Activated CD8-positive, alpha-beta memory T cell treated with anti-CD3 and anti-CD28 coated beads, Interleukin-2, amount 50 U/mL, for 4 hours (primary cell): ENCODE measurements at places on chromosomes 3 and 15.

DNA sequence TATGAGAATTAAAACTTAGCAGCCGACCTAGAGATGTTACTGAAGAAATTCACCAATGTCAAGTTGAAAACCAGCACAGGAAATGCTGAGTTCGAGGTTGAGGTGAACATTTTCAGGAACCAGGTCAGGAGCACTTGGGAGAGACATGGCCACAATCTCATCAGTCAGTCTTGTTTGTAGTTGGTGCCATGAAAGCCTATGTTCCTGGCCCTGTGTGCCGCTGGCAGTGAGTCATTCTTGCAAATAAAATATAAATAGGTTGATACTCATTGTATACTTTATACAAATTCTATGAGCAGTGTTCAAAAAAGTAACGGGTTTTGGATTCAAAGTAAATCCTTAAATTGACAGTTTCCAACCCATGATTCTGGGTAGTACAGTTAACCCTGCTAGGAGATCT is 1.5 kb upstream of the FSIP1 start:
- no peak for DNase-seq

DNA sequence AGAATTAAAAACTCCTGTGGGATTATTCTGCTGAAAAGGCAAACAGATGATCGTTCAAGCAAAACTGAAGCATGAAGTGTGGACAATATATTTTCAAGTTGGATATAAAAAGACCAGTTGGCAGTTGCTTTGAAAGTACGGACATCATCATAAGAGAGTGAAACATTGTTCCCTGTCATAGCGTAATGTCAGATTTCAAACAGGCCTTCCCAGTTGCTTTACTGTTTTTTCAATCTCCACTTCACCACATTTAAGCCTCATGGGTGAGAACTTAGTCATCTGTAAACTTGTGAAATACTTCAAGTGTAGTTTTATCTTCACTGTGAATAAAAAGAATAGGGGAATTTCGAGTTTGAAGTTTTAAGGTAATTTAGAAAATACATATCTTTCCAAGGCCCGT is 435.1 kb upstream of the CNTN3 start:
- DNase-seq: no peak

DNA sequence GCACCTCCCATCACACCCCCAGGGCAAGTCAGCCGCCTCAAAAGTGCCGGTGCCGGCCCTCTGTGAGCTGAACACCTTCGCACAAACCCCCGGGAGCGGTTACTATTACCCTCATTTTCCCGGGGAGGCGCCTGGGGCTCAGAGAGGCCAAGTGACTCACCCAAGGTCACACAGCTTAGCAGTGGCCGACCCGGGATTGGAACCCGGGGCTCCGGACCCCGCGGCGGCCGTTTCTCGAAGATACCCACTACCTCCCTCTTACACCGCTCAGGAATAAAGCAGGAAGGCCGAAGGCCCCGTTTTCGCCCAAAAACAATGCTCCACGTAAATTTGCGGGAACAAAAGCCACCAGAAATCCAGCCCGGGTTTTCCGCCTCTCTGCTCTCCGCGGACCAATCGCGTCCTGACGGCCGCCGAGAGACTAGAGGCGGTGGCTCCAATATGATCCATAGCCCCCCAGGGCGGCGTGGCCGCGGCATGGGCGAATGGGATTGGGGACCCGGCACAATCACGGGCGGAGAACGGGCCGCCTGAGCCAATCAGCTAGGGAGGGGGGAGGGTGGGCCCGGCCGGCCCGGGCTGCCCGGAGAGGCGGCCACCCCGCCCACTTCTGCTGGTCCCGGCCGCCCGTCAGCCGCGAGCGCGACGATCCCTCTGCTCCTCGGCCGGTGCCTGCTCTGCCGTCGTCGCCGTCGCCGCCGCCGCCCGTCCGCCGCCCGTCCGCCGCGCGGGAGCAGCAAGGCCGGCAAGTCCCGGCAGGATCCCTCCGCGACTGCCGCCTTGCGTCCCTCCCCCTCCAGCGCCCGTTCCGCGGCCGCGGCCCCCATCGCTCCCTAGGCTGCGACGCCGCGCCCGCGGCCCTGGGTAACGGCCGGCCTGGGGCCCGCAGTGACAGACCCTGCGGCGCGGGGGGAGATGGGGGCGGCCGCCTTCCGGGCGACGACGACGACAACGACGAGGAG is 177.0 kb downstream of the OR4M2 start:
- no peak for DNase-seq

- no peak for DNase-seq
These were observed 93.6 kb upstream of the NMNAT3 start for GRCh38 chr3:139771331-139771730.

- DNase-seq: no peak
These were observed 682 bp downstream of the ETFA start for GRCh38 chr15:76310475-76311099.

DNA sequence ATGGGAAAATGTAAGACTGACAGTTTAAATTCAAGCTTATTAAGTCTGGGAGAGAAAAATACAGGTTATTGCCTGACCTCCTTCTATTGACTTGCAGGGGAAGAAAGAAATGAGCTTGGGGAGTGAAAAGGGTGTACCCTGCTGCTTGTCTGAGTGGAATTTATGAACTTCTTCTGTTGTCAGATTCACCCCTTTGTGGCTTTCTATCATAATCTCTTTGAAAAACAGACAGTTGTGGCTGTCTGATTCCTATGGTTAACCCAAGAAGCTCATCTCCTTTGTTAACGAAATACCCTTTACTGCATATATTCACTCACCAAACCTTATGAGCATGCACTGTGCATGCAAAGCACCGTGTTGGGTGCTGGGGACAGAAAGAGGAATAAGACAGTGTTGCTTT is 22.5 kb downstream of the GPD1L start:
- DNase-seq: no peak

GRCh38 chr3:14685179-14685578 is 10.2 kb downstream of the C3orf20 start:
- no peak for DNase-seq

DNA sequence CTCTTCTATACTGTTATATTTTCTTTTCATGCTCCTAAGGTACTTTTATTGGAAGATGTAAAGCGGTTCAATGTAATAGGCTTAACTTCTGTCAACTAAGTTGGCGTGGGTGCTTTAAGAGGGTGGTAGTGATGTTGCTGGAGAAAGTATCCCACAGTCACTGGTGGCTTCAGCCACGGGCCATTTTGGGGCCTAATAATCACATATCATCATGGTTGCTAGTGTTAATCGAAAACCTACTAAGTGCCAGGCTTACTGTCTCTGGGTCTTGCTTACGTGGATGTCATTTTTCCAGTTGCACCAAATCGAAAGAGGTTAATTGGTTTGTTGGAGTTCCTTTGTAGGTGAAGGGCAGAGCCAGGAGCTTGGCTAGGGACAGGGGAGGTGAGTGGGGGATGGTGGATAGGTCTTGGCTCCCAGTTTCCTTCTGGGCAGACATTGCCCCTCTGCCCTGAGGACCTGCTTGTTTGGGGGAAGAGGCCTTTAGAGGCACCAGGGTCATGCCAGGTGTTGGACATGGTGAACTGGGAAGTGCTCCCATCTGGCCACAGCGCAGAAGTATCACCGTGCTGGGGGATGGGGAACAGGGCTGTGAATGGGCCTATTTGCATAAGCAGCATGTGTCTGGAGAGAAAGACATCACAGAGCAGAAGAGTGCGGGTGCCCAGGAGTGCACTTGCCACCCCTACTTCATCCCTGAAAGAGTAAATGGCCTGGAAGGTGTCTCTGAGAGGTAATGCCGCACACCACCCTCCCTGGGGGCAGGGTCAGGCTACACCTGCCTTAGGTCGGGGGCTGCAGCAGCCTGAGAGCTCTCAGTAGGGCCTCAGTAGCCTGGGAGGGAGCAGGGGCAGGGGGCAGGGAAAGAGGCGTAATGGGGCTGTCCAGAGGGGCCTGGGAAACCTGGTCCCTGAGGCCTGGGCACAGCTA is 62.4 kb upstream of the POLG start:
- DNase-seq: no peak

GRCh38 chr3:46089237-46090011 is 62.1 kb upstream of the XCR1 start:
- DNase-seq: no peak
